ENCODE measurements at places on chromosomes 3 and 15.

DNA sequence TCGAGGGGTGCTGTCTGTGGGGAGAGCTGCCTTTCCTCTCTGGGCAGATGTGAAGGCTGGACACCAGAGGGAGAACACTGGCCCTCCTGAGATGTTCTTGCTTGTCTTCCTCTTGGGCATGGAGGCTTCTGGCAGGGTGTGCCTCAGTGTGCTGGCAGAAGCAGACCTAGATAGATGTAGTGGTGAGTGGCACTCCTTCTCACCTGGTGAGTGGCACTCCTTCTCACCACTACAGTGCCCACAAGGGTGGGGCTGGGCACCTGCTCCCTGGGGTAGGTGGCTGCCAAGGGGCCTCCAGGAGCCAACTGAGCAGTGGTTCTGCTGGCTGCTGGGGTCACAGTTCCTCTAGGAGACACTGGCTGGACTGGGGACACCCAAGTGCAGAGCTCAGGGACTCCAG, 18.7 kb downstream of the ACVR2B start:
- no peak for DNase-seq

GRCh38 chr15:69666441-69666882, 213.8 kb downstream of the RPLP1 start:
- no peak for DNase-seq

GRCh38 chr3:21642433-21642832, 108.6 kb downstream of the ZNF385D start:
- no peak for DNase-seq

- no peak for DNase-seq
Observed at GRCh38 chr3:76986876-76987474, 52.9 kb upstream of the ROBO2 start.

DNA sequence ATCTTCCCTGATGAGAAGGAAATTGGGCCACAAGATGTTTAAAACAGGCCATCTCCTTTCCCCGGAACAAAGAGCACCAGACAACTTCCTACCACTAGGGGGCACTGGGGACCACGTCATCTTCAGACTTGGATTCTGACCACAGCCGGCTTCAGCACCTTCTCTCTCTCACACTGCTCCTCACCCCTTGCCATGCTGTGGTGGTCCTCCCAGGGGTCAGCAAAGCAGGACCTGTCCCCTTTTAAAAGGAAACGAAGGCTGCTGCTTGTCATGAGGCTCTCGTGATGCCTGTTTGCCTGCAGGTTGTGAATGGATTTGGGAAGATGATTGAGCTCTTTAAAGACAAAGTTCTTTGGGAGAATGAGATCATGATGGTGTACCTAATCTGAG, 16.2 kb downstream of the RFT1 start:
- peak; percentile 69 for DNase-seq

DNA sequence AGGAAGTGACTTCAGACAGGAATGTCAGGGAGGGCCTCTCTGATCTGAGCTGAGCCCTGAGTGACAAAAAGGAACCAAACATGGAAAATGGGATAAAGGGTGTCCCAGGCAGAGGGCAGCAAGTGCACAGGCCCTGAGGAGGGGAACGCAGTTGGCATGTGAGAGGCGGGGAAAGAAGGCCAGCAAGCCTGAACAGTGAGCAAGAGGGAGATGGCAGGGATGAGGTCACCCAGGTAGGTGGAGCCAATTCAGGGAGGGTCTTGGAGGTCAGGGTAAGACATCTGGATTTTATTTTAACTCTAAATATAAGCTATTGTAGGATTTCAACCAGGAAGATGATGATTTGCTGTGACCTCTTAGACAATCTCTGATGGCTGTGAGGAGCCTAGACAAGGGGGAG, 167.7 kb downstream of the LRTM1 start:
- no peak for DNase-seq

DNA sequence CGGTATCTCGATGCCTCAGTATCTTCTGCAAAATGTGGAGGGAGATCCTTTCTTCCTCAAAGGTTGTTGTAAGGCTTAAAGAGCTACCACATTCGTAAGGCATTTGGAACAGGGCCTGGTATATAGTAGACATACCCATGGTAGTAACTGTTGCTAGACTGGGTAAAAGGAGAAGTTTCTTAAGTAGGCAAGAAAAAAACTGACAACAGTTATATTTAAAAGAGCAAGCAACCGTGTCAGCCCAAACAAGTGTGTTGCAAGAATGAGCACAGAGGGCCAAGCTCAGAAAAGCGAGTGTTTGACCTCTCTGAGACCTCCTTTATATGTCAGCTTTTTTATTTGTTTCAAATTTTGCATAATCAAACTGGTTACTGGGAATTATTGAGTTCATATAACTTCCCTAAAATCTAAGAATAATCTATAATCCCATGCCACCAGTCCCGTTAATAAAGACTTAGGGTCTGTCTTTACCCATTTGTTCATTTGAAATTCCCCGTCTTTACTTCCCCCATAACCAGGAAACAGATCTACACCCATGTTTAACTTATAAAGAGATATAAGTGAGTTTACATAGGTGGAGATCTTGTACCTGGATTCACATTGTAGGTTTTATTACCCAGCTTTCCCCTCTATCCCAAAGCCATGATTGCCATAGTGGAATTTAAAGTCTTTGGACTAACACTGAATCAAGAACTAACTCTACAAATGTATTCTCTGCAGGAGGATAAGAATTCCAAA, 7.3 kb downstream of the B3GNT5 start:
- DNase-seq: no peak

DNA sequence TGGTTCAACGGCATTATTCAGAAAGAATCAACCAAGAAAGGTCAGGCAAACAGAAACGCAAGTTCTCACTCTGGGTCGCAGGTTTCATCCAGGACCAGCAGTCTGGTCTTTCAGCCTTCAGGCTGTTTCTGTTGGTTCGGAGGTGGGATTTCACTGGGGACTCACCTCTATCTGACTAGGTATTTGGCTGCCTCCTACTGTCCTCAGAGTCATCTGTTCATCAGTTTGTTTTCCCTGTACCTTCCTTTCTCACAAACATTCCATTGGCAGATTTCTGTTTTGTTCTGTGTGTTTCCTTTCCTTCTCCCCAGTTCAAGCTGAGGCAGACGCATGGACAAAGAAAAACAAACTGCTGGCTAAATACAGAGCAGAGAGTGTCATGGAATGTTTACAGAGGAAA, 1046.6 kb upstream of the CFAP20DC start:
- DNase-seq: no peak

DNA sequence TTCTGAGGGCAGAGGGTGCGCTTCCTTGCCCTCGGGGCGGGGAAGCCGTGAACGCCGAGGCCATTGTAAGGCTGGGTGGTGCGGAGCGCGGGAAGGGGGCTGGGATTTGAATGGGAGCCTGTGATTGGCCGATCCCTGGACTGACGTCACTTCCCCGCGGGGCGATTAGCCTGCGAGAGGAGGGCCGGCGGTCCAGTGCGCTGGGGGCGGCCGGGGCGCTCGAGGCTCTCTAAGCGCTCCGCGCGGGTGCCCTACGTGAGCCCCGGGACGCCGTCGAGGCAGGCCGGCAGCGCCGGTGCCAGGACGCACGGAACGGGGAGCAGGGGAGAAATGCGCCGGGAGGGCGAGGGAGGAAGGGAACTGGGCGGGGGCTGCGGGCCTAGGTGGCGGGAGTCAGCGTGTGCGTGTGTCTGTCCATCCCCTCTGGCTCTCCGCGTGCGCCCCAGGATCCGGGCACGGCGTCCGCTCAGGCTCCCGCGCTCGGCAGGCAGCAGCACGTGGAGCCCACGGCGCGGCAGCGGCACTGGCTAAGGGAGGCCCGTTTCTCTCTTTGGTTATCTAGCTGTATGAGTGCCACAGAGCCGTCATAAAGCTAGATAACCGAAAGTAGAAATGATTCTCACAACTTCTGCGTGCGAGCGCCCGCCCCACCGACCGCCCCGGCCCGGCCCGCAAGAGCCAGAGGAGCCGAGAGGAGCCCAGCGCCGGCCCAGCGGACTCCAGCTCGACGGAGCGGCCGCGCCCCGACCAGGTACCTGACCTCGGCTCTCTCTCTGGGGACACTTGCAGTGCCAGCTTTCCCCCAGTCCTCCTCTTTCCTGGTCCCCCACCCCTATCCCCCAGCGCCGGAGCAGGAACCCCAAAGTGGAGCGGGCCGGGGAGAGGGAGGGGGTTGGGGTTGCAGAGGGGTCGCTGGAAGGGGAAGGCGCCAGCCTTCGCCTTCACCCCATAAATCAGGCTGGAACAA, 33.1 kb upstream of the POLG start:
- no peak for DNase-seq

- DNase-seq: no peak
Observed at GRCh38 chr3:31048143-31048542, 153.7 kb upstream of the GADL1 start.

DNA sequence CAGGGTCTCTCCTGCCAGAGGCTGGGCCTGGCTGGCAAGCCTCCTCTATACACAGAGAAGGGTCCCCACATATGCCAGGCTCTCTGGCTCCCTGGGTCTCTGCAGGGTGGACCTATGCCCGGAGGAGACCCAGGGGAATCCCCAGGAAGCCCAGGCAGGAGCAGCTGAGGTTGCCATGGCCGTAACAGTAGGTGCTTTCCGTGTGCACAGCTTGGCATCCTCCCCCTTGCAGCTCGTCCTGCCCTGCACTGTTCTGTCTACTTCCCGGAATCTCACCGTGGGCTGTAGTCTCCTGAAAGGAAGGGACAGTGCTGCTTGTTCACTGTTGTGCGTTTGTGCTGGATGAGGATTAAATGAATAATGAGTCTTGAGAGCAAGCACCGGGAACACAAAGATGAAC, 47.8 kb downstream of the DAPK2 start:
- no peak for DNase-seq

GRCh38 chr3:181369637-181370036, 342.1 kb upstream of the SOX2 start:
- DNase-seq: no peak

GRCh38 chr15:93206893-93207292, 117.9 kb upstream of the RGMA start:
- no peak for DNase-seq

- DNase-seq: no peak
Observed at GRCh38 chr3:71269906-71270305, 313.6 kb downstream of the FOXP1 start.

DNA sequence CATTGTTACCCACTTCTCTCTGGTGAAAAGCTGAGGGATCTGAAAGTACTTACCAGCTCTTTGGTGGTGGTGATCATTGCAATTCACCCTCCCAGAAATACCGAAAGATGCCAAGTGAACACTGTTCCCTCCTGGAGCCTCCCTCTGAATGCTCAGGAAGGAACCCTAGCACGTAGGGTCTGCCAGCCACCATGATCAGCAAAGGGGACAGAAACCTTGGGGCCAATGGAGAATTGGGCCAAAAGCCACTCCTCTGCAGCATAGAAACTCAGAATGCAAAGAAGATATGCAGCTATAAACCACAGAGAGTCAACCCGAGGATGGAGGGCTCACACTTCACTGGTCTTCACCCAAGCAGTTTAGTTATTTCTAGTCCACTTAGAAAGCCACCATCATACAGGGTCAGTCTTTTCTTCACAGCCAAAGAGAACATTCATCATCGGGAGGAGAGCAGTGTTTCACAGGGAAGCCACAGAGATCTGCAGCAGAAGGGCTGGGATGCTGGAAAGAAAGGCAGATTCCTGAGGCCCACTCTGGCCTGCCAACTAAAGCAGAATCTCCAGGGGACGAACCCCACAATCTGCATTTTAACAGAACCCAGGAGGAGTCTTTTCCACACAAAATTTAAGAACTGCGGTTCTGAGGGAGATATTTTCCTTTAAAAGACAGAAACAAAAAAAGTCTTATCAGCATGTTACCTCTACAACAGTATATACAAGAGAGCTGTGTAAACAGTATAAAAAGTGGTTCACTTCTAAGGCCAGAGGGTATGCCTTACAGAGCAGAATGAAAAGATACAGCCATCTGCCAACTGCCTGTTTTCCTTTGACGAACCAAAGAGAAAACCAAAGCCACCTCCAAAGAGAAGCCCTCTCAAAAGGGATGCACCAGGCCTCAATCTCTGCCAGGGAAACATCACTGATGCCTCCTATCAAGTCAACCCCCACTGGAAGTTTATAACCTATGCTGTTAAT, 11.3 kb downstream of the TBC1D2B start:
- DNase-seq: no peak

DNA sequence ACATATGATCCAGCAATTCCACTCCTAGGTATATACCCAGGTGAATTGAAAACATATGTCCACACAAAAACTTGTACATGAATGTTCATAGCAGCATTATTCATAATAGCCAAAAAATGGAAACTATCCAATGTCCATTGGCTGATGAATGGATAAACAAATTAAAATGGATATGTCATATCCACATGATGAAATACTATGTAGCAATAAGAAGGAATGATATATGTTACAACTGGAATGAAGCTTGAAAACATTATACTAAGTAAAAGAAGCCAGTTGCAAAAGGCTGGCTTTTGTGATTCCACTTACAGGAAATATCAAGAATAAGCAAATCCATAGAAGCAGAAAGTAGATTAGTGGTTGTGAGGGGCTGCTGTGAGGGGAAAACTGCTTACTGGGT, 33.7 kb downstream of the BNC1 start:
- DNase-seq: no peak

DNA sequence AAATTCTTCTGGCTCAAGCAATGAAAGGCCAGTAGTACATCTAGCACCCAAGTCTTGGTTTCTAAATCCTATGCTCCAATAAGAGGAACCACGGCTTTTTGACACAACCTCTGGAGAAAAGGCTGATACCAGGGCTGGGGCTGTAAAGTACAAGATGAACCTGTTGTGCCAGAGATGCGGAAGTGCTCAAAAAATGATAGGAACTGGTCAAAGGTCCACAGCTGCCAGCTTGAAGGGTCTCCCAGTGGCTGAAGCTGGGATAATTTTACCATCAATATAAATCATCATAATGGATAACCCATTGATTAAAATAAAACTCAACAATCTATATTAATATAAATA, 558 bp upstream of the NCEH1 start:
- no peak for DNase-seq

DNA sequence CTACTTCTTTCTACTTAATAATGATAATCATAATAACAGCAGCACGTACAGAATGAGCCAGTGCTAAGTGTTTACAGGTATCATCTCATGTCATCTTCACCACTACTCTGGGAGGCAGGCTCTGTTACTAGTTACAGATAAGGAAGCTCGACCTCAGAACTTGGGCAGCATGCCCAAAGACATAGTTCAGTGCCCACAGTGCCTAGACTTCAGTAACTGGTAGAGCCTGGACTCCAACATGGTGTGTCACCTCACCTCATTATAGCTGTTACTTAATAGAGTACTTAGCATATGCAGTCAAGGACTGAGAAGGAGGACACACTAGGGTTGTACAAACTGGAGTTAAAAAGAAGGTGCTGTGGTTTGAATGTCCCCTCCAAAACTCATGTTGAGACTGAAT, 7.6 kb downstream of the GADL1 start:
- no peak for DNase-seq

DNA sequence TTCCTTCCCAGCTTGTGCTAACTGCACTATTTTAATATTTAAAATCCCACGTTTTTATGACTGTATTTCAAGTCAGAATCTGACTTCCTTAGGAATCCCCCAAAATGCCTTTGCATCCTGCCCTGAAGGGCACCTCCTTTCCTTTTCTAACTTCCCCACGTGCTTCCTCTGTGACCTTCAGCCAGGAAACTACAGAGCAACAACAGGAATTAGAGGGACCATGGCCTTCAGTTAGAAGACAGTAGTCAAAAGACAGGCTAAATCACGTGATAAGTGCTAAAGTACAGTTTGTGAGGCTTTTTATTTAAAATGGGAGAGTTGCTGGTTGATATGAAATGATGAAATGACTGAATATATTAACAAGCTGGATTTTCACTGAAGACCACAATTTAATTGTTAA, 11.8 kb upstream of the ABHD10 start:
- no peak for DNase-seq
